ENCODE measurements at places on chromosomes 3 and 15.

DNA sequence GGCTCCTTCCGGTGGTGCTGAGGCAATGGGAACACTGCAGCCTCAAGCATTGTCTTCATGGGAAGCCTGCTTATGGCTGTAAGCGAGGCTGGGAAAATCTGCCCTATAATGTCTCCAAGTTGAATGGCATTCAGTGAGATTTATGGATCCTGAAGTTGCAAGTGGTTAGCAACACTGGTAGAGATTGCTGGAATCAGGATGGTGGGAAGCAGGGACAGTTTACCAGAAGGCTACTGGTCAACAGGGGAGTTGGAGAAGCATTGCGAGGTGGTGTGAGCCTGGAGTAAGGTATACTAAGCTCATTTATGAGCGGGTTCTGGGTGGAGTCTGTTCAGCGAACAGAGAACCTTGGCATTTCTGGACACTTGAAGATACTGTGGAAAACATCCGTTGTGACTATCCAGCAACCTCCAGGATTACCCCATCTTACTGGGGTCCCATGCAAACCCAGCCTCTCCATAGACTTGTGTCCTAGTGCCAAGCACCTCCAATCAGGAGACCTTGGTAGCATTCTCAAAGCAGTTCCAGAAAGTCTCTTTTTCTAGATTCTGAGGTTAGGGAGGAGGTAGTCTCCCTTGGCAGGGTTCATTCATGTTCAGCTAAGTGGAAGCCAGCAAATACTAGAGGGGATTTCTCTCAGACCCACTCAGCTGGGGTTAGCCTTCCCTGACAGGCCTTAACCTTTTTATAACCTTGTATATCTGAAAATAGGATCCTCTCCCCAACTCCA is 7.3 kb downstream of the RPSA start:
- no peak for DNase-seq

DNA sequence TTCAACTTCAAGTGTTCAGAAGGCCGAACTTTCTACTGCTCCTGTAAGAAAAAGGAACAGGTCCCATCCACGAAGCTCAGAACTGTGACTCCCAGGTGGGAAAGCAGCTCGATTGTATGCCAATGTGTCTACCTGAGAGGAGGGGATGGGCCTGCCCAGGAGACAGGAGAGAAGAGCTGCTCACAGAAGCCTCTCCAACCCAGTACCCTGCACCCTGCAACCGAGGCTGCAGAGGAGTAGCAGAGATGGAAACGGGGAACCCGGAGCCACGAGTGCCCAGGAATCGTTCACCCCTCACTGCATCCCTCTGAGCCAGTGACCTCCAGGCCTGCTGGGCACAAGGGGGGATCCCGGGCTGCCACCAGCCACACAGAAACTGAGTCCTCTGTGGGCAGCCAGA is 86.5 kb upstream of the PRR23E start:
- no peak for DNase-seq

DNA sequence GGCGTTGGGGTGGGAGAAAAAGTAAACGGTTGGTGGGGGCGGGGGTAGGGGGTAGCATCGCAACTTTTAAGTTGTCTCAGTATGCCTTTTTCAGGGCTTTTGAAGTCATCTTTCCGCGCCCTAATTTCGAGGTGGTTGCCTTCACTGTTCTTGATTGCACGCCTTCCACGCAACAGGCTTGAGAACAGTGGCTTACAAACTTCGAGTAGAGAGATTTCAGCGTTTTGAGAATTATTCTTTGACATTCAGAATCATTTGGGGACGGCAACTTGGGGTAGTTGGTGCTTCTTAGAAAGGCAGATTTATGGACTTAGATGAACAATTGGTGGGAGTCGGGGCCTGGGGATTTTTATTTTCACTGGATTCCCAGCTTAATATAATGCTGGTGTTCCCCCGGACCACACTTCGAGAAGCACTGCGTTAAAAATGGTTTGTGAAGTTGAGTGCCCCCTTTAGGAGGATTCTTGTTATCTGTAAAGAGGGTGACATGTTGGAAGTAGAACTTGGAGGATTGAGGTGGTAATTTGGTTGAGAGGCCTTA is 880 bp downstream of the PPP4R2 start:
- peak; percentile 37 for DNase-seq

GRCh38 chr15:68553994-68554720 is 24.6 kb upstream of the CORO2B start:
- DNase-seq, result peak; percentile 60

DNA sequence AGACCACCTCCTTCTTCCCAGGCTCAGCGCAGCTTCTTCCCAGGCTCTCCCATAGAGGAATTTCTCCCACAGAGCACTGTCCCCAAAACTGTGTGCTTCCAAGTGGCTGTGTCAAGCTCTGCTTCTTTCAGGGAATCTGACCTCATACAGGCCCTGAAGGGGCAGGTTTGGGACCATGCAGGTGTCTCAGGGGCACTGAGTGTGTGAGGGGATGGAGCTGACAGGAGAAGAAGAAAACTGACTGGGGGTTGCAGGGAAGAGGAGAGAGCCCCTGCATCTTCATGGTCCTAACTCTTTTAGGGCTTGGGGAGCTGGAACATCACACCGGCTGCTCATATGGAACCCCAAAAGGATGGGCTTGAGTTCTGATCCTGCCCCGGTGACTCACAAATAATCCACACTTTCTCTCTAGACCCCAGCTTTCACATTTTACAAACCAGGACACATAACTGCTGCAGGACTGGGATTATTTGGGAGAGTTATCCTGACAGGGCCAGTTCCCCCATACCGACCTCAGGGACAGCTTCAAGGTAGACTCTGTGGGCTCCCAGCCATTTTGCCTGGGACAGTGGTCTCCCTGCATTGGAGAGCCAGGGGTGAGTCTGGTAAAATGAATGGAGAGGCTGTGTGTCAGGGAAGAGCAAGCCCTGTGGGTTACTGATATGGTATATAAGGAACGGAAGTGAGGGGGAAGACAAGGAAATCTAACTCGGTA is 316.1 kb downstream of the TLE3 start:
- DNase-seq, result no peak

DNA sequence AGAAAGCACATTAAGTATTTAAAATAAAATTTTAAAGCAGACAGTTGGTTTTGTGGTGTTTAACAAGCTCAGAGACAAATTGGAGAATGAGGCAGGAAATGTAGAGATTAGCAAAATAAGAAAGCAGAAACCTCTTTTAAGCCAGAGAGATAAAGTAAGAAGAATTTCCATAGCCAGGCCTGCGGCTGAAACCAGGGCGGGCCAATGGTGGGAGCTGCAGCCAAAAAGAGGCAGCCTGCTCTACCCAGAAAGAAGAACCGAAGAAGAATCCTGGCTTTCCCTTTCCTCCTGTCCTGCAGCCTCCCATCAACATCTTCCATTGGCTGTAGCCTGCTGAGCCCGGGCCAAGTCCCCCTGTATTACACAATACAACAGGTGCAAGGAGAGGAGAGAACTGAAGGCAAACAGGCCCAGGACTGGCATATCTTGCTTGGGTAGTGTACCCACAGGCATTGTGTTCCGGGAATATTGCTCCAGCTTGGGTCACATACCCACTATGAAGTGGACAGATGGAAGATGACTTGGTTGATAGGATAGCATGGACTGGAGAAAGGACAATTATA is 11.5 kb upstream of the TFG start:
- DNase-seq, result no peak

DNA sequence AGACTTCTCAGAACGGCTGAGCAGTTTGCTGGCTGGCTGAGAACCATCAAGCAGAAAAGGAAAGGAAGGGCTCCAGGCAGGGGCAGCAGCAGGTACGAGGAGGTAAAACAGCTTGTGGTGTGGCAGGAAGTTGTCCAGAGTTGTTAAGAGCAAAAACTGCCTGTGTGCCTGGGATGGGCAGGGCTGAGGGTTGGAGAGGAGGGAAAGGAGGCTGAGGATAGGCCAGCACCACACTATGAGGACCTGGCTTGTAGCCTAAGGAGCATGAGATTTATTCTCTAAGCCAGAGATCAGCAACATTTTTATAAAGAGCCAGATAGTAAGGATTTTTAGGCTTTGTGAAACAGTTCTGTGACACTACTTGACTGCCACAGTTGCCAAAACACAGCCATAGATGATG is 8.0 kb downstream of the IGSF10 start:
- no peak for DNase-seq

GRCh38 chr15:99425657-99426301 is 140.0 kb upstream of the MEF2A start:
- no peak for DNase-seq

DNA sequence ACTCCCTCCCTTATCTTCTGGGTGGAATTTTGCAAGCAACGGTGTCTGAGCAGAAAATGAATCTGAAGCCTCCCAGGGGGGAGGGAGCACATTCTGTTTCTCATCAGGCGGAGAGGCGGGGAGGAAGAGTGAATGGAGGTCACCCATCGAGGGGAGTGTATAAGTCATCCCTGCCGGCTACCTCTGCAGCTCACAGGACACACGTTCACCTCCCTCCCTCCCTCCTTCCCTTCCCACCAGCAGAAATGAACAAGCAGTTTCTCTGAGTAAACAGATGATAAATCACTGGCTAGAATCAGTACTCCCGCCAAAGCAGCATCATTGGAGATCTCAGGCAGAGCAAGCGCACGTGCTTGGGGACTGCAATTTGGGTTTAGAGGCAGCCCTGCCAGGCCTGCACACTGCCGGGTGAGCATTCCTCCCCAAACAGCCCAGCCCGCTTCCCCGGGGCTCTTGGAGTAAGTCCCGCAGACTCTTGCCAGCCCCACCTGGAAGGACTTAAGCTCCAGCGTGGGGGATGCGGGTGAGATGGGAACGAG is 38.3 kb downstream of the CPN2 start:
- DNase-seq, result no peak

DNA sequence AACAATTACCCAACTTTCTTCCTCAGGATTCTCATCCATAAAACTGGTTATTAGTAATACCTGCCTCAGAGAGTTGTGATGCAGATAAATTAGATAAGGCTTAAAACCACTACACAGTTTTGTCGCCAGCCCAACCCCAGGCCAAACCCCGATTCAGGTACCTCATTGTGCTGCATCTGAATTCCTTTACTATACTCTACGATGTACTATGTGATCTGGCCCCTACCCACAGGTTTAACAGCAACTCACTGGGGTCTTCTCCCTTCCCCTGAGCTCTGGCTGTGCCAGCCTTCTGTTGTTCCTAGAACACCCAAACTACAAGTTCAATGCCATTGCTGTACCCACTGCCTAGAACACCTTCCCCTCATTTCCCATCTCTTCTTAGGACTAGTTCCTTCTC is 64.6 kb downstream of the MYO5A start:
- no peak for DNase-seq

DNA sequence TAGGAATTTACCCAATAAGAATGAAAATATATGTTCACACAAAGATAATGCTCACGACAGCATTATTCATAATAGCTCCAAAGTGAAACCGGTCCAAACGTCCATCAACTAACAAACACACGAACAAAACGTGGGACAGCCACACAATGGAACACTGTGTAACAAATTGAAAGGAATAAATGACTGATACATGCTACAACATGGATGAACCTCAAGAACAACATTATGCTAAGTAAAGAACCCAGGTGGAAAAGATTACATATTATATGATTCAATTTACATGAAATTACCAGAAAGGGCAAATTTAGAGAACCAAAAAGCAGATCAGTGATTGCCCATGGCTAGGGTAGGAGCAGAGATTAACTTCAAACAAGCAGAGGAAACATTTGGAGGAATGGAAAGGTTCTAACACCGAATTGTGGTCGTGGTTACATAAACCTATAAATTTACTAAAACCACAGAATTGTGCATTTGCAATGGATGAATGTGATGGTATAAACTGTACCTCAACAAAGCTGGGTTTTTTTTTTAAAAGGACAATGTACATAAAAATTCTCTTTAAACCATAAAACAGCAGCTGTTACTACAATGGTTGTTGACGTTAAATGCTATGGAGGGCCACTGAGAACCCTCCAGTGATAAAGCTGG is 76.3 kb downstream of the XXYLT1 start:
- no peak for DNase-seq

GRCh38 chr15:71202712-71203111 is 87.4 kb downstream of the THSD4 start:
- DNase-seq, result no peak

- DNase-seq, result no peak
Measured at GRCh38 chr3:13161021-13161759, 88.0 kb upstream of the IQSEC1 start.

GRCh38 chr3:151268267-151269235 is 9.8 kb downstream of the P2RY14 start:
- no peak for DNase-seq

GRCh38 chr3:46943237-46944187 is 33.0 kb downstream of the CCDC12 start:
- DNase-seq, result no peak

GRCh38 chr3:5653426-5654143 is 466.1 kb downstream of the EDEM1 start:
- DNase-seq, result no peak

DNA sequence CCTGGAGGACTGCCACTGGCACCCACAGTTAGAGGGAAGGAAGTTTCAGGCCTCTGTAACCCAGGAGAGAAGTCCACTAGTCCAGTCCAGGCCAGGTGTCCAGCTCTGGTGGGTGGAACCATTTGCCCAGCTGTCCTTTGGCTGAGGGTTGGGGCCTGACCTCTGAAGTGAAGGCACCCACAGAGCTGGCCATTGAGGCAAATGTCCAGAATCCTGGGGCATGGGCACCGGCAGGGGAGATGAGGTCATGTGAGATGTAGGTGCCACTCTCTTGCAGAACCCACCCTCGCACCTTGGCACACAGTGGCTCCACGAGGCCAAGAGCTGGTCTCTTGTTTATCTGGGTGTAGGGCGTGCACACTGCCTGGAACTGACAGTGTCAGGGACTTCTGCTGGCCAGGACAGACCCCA is 162.8 kb downstream of the SMAD6 start:
- no peak for DNase-seq

- no peak for DNase-seq
Measured at GRCh38 chr3:52135332-52135731, 18.9 kb downstream of the POC1A start.

- DNase-seq, result no peak
Measured at GRCh38 chr15:73019601-73020146, 32.6 kb upstream of the NEO1 start.

DNA sequence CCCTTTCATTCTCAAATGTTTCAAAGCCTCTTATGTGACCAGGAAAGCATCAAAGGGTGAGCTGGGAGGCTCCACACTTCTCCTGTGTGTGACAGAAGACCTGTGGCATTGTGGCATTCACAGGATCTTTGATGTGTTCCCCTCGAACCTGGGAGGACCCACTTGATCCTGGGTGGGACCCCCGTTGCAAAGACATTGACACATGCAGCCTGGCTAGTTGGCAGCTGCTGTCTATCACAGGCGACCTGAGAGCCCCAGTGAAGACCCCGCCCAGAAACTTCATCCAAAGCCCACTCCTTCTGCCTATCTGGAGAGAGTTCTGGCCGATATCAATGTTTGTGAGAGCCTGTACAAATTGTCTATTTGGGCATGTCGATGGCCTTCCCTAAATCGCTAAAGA is 140.4 kb upstream of the ATP2B2 start:
- DNase-seq, result no peak

GRCh38 chr3:38131621-38132369 is 5.1 kb downstream of the ACAA1 start:
- peak; percentile 27 for DNase-seq

GRCh38 chr15:89091627-89092220 is 3.5 kb downstream of the ABHD2 start:
- no peak for DNase-seq
